ENCODE measurements at places on chromosomes 3 and 15. TPM values are rescaled to one million over a fixed set of nuclear protein-coding genes. Genes with fewer than 3 reads are reported as not detected.

P2RY1 gene
- total RNA-seq: 8.8 TPM

GOLGA8R gene
- total RNA-seq: 1.6 TPM

CNTN3 gene
- total RNA-seq: 37.9 TPM

DLEC1 gene
- 1.6 TPM for total RNA-seq

CD200 gene
- 57.6 TPM for total RNA-seq

SPINK8 gene
- not detected for total RNA-seq

ST3GAL6 gene
- total RNA-seq: 25.7 TPM

UBAP1L gene
- 12.5 TPM for total RNA-seq

SLC38A3 gene
- 8.1 TPM for total RNA-seq

ISLR2 gene
- total RNA-seq: 186 TPM

SPTBN5 gene
- total RNA-seq: 0.63 TPM

LIPH gene
- not detected for total RNA-seq

KPNA4 gene
- total RNA-seq: 38.5 TPM

CDHR4 gene
- not detected for total RNA-seq

CD276 gene
- total RNA-seq: 52.9 TPM

AP3B2 gene
- 104 TPM for total RNA-seq

SCAANT1 gene
- not detected for total RNA-seq

ERC2 gene
- 87.3 TPM for total RNA-seq

SCN11A gene
- total RNA-seq: 0.63 TPM

IQCH gene
- total RNA-seq: 2.8 TPM

Measured in parietal lobe (tissue), 2 donors.